ENCODE measurements at places on chromosomes 1 and 21.

GRCh38 chr1:151391079-151391563 is 8.3 kb upstream of the PSMB4 start:
- no peak for DNase-seq

- DNase-seq, result peak; percentile 64
Observed at GRCh38 chr21:40186045-40186444, 318.8 kb downstream of the PCP4 start.

DNA sequence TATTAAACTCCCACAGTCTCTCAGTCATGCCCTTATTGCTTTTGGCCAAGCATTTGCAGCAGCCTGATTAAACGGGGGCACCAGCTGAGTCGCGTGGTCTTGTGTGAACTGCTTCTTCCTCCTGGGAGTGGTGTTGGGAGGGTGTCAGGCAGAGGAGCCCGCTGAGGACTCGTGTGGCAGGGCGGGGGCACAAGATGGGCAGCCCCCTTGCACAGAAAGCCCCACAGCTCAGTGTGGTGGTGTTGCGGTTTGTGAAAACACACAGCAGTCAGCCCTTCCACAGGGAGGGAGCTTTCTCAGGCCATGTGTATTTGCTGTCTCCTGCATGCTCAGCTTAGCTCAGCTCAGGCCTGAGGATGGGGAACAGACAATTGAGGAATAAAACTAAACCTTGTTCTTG is 22.4 kb downstream of the PEX14 start:
- no peak for DNase-seq

DNA sequence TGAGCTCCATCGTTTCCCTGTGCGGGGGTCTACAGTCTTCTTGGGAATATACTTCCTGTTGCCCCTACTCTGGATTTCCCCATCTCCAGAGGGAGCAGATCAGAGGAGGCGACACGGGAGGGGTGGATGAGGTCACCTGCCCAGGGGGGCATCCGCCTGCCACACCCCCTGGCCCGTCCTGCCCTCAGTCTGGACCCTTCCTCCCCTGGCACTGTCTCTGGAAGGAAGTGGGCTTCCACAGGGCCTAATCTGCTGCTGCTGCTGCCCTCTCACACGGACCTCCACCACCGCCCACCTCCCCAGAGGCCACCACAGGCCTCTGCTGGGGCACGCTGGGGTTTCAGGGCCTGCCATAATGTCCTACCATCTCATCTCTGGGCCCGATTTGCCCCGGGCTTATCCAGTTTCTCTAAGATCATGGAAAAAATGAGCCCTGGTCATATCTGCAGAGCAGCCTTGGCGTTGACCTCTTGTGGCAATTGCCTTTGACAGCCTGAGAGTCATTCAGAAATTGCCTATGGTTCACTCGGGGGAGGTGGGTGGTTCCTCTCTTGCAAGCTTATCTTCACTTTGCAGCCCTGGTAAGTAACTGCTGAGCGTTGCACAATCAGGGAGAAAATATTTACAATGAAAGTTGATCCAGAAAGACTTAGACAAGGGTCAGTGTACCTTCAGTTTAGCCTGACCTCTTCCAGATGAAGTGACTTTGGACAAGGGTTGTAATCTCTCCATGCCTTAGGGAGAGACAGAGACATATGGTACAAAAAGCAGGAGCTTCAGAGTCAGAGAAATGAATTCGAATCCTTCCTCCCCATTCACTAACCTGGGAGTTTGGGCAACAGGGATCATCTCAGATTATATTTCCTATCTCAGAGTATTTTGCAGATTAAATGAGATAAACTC is 252.4 kb downstream of the TOMM20 start:
- DNase-seq, result peak; percentile 83

- no peak for DNase-seq
Observed at GRCh38 chr1:20982316-20982715, 194.4 kb downstream of the EIF4G3 start.

GRCh38 chr1:80566123-80566522 is 1234.6 kb upstream of the ADGRL2 start:
- DNase-seq, result no peak

DNA sequence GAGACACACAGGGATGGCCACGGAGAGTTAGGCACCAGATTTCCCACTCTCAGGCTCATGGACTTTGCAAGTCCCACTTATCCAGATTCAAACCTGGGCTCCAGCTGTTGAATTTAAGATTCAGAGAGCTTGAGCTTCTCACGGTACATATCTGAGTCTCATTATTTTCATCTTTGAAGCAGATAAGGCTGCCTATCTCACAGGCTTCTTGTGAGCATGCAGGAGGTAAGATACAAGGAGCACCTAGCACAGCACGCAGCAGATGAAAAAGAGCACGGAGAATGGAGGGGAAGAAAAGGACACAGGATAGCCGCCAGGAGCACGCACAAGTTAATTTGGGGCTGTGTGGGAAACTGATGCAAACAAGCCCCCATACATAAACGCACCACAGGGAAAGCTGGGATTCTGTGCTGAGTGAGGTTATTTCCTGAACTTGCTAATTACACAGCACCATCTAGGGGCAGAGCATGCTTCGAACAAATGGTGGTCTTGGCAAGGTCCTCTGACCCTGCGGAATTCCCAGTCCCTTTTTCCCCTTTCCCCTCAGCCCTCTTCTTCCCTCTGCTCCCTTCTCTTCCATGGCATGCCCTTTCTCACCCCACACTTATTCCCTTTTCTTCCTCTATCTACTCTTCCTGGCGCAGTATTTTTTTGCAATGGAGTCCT is 134.7 kb upstream of the VANGL1 start:
- DNase-seq, result no peak

DNA sequence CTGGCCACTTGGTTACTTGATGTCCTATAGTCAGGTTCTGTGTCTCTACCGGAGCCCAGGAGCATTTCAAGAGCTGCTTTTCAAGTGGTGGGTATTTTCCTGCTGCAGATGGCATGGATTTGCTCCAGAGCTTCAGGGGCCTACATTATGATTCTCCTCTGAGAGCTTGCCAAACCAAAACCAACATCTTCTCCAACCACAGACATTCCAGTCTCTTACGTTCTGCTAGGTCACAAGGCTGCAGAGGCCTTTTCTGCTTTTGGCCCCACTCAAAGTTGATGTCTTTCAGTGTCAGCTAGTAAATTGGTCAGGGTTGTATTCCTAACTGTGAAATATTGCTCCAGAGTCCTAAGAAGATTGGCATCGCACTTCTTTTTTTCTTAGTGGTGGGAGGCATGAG is 14.7 kb upstream of the AQP10 start:
- DNase-seq, result no peak

GRCh38 chr1:92411511-92411910 is 75.2 kb downstream of the GFI1 start:
- no peak for DNase-seq
